SJCRH30 (cell line): ENCODE measurements at places on chromosomes 16 and 17.

DNA sequence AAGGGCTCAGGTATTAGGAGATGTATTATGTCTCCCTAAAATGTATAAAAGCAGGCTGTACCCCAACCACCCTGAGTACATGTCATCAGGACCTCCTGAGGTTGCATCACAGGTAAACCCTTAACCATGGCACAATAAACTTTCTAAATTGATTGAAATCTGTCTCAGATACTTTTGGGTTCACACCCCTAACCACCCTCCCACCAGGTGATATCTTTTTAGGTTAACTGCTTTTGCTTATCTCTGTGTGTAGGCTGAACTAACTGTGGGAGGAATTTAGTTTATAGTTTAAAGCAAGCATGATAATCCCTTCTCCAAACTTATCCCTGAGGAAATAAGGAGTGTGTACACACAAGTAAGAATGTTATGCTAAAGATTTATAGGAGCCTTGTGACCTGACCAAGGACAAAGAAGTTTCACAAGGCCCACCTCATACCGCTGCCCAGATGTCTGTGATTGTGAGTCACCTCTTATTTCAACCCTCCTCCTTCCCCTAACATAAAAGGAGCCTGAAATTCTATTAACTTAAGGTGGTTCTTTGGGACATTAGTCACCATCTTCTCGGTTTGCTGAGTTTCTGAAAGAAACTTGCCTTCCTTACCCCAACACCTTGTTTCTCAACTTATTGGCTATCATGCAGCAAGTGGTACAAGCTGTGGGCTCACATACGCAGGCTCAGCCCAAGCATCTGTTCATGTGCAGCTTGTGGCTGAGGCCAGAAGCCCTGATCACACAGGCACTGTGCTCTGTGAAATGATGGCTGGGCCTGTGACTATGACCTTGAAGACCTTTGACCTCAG is 11.3 kb downstream of the PRSS22 start:
- no peak for DNase-seq

- no peak for DNase-seq
Measured at GRCh38 chr16:75065149-75065505, 51.5 kb downstream of the LDHD start.

- no peak for DNase-seq
Measured at GRCh38 chr17:7511108-7511507, 26.9 kb downstream of the POLR2A start.

DNA sequence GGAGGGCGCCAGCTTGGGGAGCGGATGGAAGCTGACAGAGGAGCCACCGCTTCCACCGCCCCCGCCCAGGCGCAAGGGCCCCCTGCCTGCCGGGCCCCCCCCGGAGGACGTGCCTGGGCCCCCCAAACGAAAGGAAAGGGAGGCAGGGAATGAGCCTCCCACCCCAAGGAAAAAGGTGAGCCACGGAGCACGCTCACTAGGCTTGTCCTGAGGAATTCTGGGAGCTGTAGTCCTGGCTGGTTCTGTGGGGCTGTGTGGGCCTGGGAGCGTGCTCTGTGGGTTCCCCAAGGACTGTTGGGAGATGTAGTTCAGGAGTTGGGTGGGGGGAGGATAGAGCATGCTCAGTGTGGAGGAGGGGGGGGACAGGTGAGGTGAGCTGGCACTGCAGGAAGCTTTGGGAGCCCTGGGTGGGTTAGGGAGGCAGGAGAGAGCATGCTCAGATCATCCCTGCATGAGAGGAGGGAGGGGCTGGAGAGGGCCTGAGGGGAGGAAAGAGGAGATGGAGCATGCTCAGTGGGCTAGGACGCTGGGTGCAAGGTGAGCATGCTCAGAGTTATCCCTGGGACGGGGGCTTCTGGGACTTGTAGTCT is 4.5 kb downstream of the FBXL19 start:
- DNase-seq, result peak; percentile 79

DNA sequence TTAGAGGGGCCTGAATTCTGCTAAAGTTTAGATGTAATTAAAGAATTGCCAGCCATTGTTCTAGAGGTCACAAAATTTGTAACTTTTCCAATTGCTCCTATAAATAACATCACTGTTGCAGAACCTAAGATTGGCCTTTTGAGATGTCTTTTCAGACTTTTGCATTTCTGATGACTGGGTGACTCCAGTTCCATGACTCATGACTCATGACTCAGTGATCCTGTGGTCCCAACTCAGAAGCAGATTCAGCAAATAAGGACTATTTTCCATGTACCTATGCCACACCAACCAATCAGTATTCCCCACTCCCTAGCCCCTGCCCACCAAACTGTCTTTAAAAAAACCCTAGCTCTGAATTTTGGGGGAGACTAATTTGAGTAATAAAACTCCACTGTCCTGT is 740.9 kb downstream of the CDH8 start:
- no peak for DNase-seq

DNA sequence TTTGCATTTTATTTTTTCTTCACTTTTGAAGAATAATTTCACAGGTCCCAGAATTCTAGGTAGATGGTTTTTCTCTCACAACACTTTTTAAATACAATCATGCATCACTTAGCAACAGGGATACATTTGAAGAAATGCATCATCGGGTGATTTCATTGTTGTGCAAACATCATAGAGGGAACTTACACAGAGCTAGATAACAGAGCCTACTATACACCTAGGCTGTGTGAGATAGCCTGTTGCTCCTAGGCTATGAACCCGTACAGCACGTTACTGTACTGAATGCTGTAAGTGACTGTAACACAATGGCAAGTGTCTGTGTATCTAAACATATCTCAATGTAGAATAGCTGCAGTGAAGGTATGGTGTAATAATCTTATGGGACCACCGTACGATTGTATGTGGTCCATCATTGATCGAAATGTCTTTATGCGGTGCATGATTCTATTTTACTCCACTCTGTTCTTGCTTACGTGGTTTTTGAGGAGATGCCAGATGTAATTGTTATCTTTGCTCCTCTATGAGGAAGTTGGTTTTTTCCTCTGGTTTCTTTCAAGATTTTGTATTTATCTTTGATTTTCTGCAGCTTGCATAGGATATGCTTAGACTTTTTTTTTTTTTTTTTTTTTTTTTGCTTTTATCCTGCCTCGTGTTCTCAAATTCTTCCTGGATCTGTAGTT is 35.5 kb upstream of the TMEM92 start:
- DNase-seq, result no peak

DNA sequence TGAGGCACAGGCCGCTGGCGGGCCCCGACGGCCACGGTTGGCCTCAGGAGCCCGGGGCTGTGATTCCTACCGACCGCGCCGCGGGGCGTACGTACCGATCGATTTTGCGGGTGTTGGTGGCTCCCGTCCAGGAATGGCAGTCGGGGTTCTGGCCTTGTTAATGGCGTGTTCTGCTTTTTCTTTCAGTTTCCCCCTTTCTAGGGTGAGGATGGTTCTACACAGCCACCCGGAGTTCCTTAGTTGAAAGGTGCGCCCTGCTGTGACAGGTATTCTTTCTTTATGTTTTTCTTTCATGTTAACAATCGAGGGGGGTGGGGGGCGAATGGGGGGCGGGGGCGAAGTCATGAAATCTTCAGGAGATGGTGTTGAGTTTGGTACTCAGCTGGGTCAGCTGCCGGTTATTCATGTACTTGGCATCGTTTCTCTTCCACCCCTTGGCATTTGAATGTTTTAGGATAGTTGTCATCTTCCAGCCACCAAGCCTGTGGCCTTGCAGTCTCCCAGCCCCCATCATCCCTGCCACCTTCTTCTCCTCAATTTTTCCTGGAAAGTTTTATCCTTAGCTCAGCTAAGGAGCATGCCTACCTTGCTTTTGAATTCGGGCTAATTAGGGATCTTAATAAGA is 802 bp downstream of the CYLD start:
- DNase-seq, result peak; percentile 13

- DNase-seq, result no peak
Measured at GRCh38 chr17:63740464-63741142, 996 bp downstream of the STRADA start.

GRCh38 chr17:62755141-62755851 is 52.8 kb downstream of the MARCHF10 start:
- DNase-seq, result no peak

GRCh38 chr17:9239793-9240658 is 218.7 kb downstream of the NTN1 start:
- peak; percentile 43 for DNase-seq
